ENCODE measurements at places on chromosomes 16 and 17.

- DNase-seq = peak; percentile 45
These were observed 33.3 kb downstream of the CDRT15 start for GRCh38 chr17:14203388-14203787.

DNA sequence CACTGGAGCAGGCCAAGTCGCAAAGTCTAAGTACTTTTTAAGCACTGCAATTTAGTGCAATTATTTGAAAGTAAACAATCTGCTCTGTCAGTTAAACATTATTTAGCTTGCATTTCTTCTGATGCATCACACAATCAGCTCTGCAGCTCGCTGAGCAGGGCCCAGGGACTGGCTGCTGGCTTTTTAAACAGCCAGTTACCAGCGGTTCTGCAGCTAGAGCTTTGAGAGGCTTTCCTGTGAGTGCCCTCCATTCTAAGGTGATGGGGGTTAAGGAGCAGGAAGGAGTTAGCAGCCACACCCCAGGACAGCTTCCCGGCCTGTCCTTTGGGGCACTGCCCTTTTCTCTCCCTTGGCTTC, 154.3 kb downstream of the SALL1 start:
- no peak for DNase-seq

GRCh38 chr17:60165971-60166370, 16.2 kb downstream of the CA4 start:
- peak; percentile 50 for DNase-seq

- DNase-seq = no peak
These were observed 2.8 kb downstream of the RAB40C start for GRCh38 chr16:592518-593306.

DNA sequence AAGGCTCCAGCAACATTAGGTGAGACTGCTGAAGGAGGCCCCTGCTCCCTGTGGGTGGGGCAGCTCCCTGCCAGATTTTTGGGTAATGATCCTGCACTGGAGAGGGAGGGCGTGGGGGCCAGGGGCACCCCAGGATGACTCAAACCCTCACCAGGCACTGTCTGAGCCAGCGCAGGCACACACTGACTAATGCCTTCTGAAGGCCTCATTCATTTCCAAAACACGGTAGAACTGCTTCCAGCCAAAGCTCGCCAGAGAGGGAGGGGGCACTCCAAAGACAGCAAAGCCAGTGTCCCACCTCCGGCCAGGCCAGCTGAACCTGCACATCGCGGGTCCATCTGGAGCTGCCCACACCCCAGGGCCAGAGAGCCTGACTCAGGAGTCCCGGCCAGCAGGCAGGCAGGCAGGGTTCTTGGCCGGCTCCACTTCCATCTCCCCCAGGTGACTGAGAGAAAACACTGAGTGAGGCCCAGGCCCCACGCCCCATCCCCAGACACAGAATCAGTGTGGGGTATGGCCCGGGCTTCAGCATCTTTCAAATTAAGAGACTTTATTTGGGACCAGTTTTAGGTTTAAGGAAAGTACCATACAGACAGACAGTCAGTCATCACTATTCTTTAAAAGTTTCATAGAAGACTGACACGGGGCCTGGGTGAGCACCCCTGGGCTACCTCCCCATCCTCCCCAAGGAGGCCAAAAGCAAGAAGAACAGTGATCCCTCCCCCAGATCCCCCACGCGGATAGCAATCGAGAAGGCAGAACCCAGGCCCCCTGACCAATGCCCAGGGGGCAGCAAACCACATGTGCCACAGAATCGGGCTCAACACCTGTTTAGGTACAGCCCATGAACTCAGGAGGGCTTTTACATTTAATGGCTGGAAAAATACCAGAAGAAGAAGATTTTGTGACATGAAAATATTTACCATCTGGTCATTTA, 2.3 kb downstream of the PIEZO1 start:
- peak; percentile 90 for DNase-seq

DNA sequence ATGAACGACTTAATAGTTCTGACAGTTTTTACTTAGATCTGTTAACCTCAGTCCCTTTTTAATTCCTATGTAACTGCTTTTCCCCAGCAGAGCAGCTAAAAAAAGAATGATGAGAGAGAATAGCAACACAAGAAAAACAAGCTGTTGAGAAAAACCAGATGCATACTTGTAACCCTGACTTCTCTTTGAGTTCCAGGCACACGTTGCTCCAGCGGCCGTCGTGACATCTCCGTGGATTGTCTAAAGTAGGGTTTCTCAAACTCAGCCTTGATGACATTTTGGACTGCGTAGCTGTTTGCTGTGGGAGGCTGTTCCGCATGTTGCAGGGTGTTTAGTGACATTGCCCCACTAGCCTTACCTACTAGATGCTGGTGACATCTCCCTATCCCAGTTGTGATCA, 324.0 kb downstream of the SNX29 start:
- DNase-seq = no peak

Measured in stimulated activated CD4-positive, alpha-beta T cell treated with anti-CD3 and anti-CD28 coated beads, Interleukin-15, amount 100 ng/mL, for 24 hours (primary cell).